ENCODE measurements at places on chromosomes 7 and 10. TPM values are rescaled to one million over a fixed set of nuclear protein-coding genes. Genes with fewer than 3 reads are reported as not detected.

GRCh38 chr7:117825132-117825531, 48.1 kb downstream of the CTTNBP2 start:
- no peak for DNase-seq

- peak; percentile 82 for DNase-seq
These were observed 7.1 kb downstream of the NUDT1 start for GRCh38 chr7:2248984-2249694.

Gene PPA1
- total RNA-seq: 424 TPM

Gene MRC1
- total RNA-seq: not detected

DNA sequence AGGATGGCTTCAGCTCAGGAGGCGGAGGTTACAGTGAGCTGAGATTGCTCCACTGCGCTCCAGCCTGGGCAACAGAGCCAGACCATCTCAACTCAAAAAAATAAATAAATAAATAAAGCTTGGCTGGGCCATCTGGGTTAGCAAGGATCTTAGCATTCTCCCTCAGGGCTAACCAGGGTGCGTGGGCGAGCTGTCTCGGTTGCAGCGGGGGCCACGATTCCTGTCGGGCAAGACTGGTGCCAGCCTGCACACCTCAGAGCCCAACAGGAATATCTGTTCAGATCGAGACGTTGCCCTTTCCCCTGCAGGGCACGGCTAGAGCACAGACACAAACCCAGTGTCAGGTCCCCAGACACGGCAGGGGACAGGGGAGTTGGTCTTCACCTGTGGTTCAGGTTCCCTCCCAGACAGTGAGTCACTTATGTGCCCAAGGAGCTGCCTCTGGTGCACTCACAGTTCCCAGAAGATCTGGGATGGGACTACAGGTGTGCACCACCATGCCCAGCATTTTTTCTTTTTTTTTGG, 75.5 kb upstream of the GTF2I start:
- DNase-seq: no peak

GRCh38 chr10:112957640-112958092, 7.6 kb downstream of the TCF7L2 start:
- DNase-seq: no peak

GRCh38 chr7:77245015-77245755, 45.6 kb upstream of the FGL2 start:
- DNase-seq: no peak

GRCh38 chr10:29392376-29393021, 103.6 kb downstream of the LYZL1 start:
- DNase-seq: peak; percentile 78

DNA sequence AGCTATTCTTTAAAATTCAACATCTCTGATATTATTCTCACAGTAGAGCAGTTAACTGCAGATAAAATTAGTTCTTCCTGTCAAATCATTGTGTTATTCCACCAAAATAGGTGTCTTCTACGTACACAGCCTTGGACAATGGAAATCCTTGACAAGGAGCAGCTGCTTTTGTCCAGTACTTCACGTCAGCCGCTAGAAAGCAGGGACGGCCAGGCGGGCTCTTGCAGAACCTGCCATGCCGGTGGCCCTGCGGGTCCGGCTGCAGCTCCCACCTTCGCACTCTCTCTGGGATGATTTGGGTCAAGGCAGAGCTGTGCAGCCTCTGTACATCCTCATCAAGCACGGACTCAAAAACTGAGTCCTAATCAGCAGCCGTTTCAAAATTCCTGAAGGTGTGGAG, 2.2 kb upstream of the FOXI2 start:
- no peak for DNase-seq

- DNase-seq: peak; percentile 52
These were observed 56.4 kb downstream of the ESYT2 start for GRCh38 chr7:158772916-158773315.

GRCh38 chr7:41503438-41503837, 199.5 kb downstream of the INHBA start:
- no peak for DNase-seq

DNA sequence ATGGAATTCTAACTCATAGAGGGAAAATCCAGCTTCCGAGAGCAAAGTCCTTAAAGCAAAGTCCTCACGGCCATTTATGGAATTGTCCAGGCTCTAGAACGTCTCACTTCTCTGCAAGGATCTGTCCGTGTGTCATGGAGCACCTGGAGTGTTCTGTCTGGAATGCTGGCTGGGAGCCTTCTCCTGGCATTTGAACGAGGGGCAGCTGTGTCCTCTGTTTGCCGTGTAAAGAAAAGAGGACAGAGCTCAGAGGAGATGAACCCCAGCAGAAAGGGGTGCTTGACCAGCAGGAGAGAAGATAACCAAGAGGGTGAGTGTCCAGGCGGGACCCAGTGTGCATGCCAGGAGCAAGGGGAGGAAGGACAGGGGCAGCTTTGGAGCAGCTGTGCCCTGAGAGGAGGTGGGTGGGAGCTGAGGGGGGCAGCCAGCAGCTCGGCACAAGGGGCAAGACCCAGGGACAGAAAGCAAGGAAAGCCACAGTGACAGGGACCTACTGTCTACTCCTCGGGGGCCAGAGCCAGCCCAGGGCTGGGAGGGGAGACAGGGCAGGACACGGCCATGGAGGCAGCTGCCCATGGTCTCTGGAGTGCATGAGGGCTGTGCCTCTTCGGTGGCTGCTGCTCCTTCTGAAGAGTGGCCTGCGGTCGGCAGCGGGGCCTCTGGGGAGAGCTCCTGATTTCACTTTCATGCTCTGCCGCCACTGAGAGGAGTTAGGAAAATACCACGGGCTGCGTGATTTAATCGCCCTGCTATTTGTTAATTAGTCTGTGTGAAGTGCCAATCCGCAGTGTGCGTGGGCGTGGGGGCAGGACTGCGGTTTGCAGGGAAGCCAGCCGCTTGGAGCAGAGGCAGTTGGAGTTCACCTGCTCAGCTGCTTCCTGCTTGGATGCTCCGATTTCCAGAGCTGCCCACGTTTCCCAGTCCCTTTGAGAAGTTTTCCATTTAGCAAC, 149.3 kb upstream of the SHH start:
- DNase-seq: no peak

- DNase-seq: peak; percentile 73
These were observed 21.5 kb downstream of the BTAF1 start for GRCh38 chr10:91944880-91945630.

Gene AKR1B15
- not detected for total RNA-seq

- no peak for DNase-seq
These were observed 54.9 kb downstream of the KMT2E start for GRCh38 chr7:105068886-105069285.

GRCh38 chr7:155948423-155948822, 136.2 kb upstream of the SHH start:
- no peak for DNase-seq

DNA sequence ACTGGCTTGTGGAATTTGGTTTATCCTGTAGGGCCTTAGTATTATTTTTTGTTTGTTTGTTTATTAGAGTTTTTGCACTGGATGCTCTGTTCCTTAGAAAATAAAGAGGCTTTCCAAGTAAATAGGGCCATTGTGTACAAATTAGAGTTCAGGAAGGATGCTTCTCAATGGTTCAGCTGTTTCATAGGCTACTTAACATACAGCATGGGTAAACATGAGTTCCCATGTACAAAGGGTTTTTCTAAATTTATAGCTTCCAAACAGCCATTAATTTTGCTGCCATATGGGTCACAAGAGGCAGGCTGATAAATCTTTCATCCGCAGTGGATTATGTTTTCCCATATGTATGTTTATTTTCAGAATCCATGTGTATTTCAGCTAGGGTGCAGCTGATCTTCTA, 121.6 kb upstream of the WDR11 start:
- DNase-seq: no peak

DNA sequence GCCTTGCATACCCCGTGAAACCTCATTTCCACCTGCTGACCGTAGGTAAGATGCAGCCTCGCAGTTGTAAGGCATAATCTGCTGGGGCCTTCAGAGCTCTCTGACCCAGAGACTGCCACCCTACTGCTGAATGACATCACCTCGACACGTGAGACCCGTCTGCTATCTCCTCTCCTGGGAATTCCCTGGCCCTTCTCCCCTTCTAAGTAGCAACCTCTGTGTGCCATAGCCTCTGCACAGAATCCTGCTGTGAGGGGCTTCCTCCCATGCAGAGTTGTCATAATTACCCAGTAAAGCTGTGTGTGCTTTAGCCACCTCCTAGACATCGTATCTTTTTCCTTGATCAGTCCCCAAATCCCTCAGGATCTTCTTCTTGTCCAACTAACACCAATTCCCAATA, 106.7 kb downstream of the CACNB2 start:
- DNase-seq: no peak
